Osteocyte (in vitro differentiated cells): ENCODE measurements at places on chromosomes 6 and 20.

DNA sequence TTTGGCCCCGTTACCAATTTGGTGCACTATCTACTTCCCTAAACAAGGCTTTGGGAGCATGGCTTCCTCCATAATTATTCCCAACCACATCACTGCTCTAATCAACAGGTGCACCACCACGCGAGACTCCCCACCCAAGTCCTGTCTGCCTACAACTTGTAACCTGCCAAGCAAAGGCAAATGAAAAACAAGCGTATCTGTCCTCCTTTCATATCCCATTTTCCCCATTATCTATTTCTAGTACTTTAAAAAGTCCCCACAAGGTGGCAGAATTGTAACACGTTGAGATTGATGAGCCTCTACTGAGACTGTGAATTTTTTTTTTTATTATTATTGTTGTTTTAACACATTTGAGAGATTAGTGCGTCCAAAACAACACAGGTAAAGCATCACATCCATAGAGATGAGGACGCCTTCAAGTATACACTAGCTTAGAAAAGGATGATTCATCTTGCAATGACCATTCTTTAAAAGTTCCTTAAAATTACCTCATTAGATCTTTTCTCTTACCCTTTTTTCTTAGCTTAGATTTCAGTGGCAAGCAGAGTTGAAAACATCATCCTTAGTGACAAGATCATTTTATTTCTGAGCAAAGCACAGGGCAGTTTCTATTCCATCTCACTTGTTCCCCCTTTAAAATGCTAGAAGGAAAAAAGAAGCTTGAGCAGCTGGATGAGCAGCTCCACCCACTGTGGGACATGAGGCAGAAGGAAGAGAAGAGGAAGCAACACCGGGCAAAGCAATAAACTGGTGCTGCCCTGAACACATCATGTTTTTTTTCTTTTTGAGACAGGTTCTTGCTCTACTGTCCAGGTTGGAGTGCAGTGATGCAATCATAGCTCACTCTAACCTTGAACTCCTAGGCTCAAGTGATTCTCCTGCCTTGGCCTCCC lies 210.8 kb downstream of the ARHGAP18 start:
- no peak for DNase-seq

DNA sequence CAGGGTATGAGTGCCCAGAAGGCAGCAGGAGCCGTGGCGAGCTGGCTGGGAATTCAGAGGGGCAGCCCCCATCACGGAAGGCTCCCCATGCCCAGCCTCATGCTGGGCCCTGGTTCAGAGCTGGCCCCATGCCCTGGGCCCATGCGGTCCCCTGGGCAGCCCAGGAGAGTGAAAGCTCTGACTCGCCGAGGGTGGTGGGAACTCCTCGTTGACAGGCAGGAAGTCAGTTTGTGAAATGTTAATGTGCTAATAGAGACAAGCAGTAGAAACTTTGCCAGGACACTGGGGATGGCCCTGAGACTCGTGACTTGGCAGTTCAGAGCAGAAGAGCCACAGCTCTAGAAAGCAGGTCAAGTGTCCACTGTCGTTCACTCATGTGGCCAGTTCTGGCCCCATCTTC lies 353.0 kb downstream of the TAF4 start:
- no peak for DNase-seq

- peak; percentile 51 for DNase-seq
Measured at GRCh38 chr20:49700411-49701185, 13.1 kb downstream of the B4GALT5 start.

DNA sequence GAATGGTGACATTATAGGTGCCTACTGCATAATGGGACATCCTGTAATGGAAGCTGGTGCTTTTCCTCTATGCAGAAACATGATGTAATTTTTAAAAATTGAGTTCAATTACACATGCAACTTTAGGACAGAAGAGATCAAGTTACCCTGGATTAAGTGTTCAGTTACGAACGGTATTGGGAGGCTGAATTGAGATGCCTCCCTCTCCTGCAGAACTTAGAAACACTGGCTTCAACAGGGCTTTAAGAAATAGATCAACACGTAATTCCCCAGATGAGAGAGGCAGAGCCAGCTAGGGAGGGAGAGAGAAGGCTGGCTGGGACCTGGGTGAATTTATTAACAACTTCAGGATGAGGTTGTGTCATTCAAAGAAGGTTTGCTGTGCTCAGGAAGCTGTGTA lies 232.8 kb downstream of the CDH26 start:
- no peak for DNase-seq

GRCh38 chr20:1448081-1448620 lies 18.5 kb downstream of the NSFL1C start:
- DNase-seq, result no peak

- DNase-seq, result no peak
Measured at GRCh38 chr20:61220626-61221325, 31.3 kb upstream of the CDH4 start.

DNA sequence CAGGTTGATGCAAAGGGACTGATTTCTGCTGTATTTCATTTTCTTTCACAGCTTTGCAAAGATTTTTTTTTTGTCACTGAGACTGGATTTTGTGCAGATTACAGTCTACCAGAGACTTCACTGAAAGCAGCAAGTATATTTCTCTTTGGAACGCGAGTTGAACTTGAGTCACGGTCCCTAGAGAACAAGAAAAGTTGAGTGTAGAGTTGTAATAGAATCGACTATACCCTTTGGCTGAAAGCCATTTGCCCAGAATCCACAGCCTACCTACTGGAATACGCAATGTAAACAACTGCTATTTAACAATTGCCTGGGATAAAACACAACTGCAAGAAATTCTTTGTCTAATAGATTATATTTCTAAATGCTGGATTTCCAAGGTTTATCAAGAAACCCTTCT lies 520.6 kb downstream of the HDGFL1 start:
- no peak for DNase-seq

DNA sequence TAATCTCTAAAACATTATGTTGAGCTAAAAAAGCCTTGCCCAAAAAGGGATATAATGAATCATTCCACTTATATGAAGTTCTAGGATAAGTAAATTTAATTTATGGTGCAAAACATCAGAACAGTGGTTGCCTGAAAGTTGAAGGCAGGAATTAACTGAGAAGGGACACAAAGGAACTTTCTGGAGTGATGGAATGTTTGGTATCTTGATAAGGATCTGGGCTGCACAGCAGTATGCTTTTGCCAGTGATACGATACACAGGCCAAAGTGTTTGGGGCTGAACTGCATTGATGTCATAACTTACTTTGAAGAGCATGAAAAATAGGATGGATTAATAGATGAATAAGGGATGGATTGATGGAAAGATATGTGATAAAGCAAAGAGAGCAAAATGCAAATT lies 146.1 kb upstream of the LRFN2 start:
- DNase-seq, result no peak
